ENCODE measurements at places on chromosomes 11 and 22.

- DNase-seq: no peak
Measured at GRCh38 chr11:116601814-116602636, 170.8 kb downstream of the BUD13 start.

- DNase-seq: no peak
Measured at GRCh38 chr11:69438286-69438920, 43.1 kb upstream of the LINC01488 start.

GRCh38 chr11:69654660-69655478 is 13.9 kb downstream of the CCND1 start:
- no peak for DNase-seq

DNA sequence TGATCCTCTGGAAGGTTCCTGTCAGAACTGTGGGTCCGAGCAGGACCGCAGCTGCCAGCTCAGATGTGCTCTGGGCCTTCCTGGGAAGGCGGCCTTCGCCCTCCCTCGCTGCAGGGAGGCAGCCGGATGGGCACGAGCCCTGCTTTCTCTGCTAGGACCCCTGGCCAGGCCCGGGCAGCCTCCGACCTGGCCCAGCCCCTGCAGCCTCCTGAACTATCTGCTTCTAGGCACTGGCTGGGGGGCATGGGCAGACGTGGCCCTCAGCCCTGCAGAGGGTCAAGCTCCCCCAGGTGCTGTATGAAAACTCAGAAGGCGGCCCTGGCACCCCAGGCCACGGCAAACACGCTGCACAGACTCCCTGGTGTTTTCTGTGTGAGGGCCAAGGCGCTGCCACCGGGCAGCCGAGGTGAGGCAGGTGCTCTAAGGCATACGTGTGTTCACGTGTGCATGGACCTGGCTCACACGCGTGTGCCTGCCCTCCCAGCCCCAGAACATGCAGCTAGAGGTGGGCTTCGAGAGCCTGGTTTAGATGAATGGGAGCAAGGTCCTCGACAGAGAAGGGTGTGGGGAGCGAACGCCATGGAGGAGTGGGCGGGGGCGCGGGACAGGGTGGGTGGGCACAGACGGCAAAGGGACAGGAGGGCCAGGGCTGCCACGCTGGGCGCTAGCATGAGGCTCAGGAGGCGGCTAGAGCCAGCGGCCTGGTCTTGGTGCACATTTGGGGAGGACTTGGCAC is 4.3 kb downstream of the LRFN4 start:
- no peak for DNase-seq

GRCh38 chr11:97860237-97860636 is 1160.5 kb upstream of the CNTN5 start:
- DNase-seq: no peak

DNA sequence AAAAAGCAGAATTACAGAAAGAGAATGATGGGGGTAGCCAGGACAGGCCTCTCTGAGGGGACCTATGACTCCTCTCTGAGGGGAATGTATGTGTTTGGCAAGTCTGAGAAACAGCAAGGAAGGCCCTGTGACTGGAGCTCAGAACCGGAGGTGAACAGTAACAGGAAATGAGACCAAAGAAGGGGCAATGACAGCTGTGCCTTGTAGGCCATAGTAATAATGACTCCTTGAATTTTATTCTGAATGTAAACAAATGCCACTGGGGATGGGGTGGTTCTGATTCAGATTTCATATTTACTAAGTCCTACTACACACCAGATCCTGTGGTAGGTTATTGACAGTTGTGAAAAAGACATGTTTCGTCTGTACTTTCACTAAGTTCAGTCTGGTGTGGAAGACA is 52.8 kb upstream of the APOA1 start:
- no peak for DNase-seq

DNA sequence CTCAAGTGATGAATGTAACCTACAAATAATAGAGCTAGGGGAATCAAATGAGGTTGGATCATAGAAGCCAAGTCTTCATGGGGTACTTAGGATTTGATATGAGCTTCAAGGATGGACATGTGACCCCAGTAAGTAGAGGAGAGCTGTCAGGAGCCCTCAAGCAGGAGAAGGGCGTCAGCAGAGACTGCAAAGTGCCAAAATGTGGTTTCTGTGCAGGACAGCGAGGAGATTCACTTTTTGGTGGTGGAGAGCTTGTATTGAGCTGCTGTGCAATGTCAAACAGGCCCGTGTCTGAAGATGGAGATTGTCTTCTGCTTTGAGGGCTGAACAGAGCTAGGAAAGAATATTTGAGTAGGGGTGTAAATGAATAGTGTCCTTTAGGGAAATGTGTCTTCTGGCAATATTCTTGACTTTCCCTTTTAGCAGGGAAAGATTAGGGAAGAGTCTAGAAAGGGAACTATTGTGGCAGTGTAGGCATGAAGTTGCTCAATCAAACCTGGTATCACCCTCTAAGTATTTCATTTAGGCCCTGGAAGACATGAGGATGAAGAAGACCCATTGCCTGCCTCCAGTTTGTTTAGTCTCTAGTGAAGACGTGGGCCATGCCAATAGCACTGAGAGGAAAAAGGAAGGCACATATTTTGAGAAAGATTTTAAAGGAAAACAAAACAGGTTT is 31.2 kb upstream of the SORL1-AS1 start:
- DNase-seq: no peak

DNA sequence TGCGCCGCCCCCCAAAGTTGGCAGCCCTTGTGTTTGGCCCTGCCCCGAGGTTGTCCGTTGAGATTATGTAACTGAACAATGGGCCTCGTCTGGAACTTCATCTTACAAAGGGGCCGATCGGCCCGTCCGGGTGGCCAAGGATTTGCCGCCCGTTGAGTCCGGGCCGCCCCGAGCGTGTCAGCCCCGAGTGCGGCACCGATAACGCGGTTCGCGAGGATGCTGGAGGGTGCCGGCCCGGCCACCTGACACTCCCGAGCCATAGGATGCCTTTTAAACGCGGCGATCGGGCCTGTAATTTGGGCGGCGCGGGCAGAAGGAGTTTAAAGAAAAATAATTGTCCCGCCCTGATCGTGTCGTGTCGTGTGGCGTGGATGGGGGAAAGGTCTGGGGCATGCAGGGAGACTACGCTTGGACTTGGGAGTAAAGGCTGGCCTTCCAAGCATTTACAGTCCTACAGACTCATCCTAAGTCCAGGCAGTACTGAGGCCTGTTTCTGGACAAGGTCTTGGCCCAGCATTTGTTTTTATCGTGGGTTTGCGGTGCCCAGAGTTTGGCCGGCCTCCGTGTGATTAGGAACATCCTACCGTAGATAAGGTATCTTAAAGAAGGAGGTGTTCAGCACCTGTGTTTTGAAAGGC is 1.3 kb downstream of the WEE1 start:
- no peak for DNase-seq

DNA sequence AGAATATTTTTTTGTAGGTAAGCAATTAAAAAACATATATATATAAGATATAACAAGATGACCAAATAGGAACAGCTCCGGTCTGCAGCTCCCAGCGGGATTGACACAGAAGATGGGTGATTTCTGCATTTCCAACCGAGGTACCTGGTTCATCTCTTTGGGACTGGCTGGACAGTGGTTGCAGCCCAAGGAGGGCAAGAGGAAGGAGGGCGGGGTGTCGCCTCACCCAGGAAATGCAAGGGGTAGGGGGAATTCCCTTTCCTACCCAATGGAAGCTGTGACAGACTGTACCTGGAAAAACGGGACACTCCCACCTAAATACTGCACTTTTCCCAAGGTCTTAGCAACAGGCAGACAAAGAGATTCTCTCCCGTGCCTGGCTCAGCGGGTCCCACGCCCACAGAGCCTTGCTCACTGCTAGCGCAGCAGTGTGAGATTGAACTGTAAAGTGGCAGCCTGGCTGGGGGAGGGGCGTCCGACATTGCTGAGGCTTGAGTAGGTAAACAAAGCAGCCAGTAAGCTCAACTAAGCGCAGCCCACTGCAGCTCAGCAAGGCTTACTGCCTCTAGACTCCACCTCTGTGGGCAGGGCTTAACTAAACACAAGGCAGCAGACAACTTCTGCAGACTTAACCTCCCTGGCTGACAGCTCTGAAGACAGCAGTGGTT is 163.8 kb downstream of the CWF19L2 start:
- DNase-seq: no peak

DNA sequence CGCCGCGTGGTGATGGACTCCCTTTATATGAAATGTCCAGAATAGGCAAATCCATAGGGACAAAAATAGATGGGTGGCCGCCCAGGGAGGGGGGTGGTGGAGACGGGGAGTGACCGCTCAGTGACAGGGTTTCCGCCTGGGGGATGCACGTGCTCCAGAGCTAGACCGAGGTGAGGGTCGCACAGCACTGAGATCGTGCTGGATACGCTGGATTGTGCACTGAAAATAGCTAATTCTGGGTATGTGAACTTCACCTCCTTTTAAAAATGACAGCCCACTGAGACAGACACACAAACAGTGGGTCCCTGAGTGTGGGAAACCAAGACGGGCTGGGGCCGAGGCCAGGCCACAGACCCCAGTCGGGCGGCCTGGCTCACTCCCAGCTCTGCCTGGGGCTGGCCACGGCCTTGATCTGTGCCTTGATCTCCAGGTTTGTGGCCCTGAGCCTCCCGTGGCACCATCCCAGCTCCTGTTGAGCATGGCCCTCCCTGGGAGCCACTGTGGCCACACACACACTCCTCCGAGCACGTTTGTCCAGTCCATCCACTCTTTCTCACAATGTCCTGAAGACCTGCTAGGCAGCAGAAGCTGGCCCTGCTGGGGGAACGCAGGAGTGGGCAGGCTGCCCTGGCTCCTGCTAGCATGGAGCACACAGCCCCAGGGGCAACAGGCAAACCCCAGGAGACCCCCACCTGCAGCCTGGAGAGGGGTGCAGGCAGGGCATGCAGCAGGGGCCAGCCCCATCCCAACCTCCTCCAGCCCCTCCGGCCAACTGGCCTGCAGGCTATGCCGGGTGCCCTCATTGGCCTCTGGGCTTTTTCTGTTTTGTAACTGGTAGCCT is 41.0 kb upstream of the TH start:
- DNase-seq: no peak

DNA sequence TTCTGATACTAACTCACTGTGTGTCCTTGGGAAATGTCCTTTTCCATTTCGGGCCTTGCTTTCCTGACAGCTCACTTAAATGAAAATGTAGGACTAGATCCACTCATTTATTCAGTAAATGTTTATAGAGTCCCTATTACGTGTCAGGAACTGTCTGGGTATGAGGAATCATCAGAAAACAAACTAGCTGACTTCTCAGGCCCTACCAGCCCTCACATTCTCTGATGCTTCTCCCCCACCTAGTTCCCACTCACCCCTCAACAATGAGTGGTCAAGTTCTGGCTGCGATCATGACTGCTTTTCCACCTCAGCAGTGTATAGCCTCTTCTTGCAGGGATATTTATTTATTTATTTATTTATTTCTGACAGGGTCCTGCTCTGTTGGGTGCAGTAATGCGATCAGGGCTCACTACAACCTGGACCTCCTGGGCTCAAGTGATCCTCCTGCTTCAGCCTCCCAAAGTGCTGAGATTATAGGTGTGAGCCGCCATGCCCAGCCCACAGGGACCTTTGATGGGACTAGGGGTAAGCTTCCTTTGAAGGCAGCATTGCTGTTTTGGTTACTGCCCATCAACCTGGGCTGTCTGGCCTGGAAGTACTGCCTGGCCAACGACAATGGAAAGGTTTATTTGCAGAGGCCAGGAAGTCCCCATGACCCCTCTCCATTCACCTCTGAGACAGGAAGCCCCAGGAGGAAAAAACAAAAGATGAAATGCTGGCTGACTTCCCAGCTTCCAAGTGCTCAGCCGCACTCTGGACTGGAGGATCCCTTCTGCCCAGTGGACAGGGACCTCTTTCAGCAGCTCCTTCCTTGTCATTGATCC is 33.1 kb upstream of the POLD3 start:
- DNase-seq: no peak

GRCh38 chr11:112226831-112227401 is 688 bp downstream of the PTS start:
- no peak for DNase-seq

- no peak for DNase-seq
Measured at GRCh38 chr22:48459859-48460823, 1367.5 kb downstream of the BRD1 start.

DNA sequence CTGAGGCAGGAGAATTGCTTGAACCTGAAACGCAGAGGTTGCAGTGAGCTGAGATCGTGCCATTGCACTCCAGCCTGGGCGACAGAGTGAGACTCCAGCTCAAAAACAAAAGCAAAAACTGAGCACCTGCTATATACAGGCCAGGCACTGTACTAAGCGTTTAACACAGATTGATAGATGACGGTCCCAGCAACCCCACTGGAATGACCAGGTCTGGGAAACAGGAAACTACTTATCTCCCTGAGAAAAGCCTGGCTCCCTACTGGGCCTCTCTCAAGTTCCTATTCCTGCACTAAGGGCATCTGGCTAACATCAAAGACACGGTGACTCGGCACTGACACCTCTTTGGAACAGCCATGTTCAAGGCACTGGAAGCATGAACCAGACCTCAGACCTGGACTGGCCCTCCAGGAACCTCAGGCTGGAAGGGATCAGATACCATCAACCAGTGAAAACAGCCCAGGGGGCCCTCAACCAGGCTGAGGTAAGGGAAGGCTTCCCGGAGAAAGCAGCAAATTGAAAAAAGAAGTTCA is 16.6 kb downstream of the ARAP1 start:
- DNase-seq: no peak

GRCh38 chr11:111440416-111441205 is 61.5 kb upstream of the POU2AF1 start:
- no peak for DNase-seq

GRCh38 chr11:64247729-64248531 is 1.2 kb upstream of the PPP1R14B start:
- no peak for DNase-seq

DNA sequence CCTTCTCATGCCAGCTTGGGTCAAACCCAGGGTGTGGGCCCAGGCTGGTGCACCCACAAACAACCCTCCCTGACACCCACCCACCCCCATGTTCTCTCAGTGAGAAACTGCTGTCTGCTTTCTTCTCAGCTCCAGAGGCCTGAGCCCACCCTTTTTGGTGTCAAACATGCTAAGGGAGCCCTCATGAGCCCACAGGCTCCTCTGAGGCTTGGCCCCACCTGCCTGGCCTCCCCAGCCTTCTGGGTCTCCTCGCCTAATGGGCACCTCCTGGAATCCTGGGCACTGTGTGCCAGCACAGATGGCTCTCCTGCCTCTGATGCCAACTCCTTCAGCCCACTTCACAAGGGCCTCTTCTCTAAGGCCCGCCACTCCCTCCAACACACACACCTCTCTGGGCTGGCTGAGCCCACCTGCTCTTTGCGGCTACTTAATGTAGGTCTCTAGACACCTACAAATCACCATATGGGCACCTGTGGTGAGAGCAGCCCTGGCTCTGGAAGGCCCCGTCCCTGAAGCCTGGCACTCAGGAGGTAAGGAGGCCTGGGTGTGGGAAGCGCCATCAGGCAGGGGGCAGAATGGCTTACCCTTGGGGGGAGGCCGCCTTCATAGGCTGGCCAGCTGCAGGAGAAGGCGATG is 4.4 kb downstream of the NAGA start:
- DNase-seq: no peak

All from non-pigmented ciliary epithelial cell (primary cell).